DMS79 (cell line): ENCODE measurements at places on chromosomes 11 and 22.

DNA sequence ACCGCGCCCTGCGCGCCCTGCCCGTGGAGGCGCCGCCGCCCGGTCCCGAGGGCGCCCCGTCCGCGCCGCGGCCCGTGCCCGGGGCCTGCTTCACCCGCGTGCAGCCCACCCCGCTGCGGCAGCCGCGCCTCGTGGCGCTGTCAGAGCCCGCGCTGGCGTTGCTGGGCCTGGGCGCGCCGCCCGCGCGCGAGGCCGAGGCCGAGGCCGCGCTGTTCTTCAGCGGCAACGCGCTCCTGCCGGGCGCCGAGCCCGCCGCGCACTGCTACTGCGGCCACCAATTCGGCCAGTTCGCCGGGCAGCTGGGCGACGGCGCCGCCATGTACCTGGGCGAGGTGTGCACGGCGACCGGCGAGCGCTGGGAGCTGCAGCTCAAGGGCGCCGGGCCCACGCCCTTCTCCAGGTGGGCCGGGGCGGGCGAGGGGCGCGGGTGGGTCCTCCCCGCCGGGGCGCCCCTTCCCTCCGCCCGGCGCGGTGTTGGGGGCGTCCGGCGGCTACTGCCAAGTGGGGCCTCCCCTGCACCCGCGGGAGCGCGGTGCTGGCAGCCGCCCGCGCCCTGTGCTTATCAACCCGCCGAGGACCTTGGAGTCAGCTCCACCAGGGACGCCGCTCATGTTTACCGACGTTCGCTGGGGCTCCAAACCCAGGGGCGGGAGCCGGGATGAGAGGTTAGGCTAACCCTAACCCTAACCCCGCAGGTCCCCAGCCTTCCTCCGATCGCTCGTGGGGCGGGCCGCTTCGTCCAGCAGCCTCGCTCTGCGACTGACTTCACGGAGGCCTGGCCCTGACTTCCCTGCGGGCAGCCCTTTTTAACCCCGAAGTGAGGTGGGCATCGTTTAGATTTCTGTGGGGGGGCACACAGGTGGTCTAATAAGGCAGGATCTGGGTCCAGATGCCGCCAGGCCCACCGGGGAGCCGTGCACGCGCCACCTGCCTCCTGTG, 649 bp downstream of the SELENOO start:
- no peak for DNase-seq

GRCh38 chr11:61766353-61766841, 14.0 kb downstream of the MYRF start:
- DNase-seq, result no peak

DNA sequence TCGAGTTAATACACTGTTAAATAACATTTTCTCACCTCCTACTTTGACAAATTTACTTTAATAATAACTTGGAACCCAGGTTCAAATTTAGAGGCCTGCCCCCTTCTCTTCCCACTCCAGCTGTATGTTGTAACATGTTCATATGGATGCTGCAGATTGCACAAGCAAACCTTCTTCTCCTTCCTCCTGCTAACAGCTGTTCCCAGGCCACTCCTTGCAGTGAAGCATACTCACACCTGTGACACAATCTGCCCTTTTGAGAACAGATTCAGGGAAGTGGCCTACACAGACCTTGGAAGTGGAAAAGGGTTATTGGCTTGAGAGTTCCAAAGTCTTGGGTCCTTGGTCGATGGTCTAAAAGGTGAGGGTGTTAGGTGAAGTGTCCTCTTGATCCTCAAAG, 131.9 kb downstream of the TEAD1 start:
- no peak for DNase-seq

- DNase-seq, result no peak
Measured at GRCh38 chr22:19098157-19098556, 24.1 kb downstream of the DGCR2 start.

GRCh38 chr11:82750643-82751139, 17.0 kb upstream of the FAM181B start:
- no peak for DNase-seq

DNA sequence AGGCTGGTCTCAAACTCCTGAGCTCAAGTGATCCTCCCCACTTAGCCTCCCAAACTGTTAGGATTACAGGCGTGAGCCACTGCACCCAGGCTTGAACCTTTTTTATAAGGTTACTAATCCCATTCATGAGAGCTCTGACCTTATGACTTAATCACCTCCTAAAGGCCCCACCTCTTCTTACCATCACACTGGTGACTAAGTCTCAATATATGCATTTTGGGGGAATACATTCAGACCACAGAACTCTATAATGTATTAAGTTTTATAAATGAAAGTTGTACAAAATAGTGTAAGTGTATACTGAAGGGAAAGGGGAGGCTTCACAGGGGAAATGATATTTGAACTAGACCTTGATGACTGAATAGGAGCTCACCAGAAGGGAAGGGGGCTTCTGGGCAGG, 28.4 kb upstream of the RBFOX2 start:
- DNase-seq, result no peak

GRCh38 chr11:109961261-109961660, 131.9 kb upstream of the ZC3H12C start:
- no peak for DNase-seq

DNA sequence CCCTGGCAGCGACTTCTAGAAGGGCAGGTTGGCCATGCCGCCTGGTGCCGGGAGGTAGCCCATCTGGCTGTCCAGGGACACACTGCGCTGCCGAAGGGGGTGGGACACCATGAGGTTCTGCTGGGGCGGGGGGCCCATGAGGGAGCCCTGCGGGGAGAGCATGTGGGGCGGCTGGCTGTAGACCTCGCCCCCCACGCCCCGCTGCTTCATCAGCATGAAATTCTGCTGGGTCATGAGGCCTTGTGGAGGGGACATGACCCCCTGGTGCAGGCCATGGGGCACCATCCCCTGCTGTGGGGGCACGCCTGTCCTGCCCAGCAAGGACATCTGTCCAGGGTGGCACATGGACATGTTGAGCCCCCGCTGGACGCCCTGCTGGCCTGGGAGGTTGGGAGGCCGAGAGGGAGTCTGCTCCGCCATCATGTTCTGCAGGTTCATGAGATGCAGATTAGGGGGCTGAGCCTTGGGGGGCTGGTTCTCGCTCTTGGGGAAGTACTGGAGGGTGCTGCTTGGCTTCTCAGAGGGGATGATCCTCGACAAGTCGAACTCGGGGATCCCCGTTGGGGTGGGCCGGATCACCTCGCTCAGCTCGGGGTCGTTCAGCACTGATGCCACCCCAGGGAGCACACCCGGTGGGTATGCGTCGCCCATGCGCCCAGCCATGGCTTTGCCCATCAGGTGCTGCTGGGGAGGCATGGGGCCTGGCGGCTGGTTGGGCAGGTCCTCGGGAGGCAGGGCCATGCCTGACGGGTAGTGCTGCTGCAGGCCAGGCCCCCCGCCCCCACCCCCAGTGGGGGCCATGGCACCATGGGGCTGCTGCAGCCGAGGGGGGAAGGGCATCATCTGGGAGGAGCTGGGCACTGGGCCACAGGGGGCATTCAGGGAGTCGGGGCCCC, 15.0 kb downstream of the CXCR5 start:
- DNase-seq, result no peak

DNA sequence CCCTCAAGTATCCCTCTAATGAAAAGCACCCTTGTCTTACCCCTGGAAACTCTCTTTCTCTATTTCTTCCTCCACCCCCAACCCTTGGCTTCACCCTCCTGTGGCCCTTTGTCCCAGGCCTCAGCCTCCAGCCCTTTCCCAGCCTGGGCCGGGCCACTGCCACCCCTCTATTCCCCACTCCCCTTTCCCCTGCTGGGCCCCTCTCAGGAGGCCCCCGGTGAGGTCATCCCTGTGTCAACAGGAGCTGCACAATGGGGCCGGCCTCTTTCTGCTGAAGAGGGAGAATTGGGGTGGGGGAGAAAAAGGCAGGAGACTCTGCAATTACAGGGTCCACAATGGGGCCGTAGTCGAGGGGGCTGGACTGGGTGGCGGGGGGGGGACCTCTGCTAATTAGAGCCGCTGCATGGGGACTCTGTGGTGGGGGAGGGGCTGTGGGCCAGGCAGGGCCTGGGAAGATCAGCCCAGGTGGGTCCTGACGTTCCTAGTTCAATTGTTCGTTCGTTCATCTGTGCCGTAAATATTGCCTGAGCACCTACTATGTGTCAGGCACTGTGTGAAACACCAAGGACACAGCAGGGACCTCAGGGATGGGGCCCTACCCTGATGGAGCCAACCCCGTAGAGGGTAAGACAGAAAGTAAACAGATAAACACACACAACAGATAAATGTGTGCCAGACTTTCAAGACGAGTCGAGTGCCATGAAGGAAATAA, 18.5 kb upstream of the MPPED1 start:
- no peak for DNase-seq

GRCh38 chr11:104907521-104908185, 9.4 kb upstream of the CASP12 start:
- DNase-seq, result no peak

GRCh38 chr11:46736615-46737014, 17.6 kb downstream of the F2 start:
- DNase-seq, result no peak

DNA sequence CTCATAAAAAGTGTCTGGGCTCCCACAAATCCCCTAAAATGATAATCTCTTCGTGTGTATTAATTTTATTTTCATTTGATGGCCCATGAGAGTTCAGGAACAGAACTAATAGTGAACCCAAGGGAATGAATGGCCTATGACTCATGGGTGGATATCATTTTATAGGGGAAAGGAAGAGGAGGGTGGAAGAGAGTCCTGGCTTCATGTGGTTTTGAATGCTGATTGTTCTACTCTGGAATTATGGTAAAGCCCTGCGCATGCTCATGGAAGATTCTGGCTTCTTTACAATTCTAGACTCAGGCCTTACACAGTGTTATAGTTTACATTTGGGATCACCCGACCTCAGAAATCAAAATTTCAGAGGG, 35.2 kb downstream of the MAML2 start:
- DNase-seq, result no peak

- DNase-seq, result no peak
Measured at GRCh38 chr22:47448231-47449223, 686.1 kb downstream of the TBC1D22A start.

DNA sequence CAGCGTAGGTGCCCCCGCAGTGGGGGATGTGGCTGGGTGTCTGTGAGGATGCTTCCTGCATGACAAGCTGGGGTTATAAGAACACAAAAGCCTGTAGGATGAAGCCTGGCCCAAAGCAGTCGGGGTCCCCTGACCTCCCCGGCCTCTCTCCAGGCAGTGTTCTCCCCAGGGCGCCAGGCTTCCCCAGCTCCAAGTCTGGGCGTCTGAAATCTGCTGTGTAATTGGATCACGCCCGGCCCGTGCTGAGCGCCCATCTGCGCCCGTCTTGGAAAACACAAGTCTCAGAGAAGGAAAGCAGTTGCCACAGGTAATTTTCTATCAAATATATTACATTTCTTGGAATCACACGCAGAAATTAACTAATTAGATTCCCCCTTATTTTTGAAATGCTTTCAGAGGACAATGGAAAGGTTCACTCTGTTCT, 233.3 kb downstream of the CTTN start:
- DNase-seq, result no peak

DNA sequence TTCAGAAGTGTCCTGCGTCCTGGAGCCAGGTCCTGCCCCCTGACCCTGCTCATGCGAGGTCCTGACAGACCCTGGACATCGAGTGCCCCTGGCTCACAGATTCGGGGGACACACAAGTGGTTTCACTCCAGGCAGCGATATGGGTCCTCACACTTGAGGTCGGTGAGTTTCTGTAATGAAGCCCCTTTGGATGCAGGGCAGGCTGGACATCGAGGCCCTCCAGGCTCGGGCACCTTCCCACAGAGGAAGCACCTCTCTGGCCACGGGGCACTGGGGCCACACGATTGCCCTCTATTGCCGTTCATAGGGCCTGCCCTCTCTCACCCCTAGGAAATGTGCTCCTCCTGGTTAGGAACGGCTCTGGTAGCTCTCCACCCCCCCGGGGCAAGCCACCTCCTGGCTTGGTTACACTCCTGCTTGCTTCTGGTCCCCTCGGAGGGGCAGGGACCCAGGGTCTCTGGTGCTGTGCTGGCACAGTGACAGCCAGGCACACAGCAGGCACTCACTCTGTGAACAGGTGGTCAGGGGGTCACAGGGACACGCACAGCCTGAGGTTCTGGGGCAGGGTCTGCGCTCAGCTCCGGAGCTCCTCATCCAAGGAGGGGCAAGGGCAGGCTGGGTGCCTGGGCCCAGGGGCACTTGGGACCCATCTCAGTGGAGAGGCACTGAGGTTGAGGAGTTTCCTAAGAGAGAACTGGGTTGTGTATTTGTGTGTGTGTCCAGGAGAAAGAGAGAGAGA, 907.7 kb downstream of the BRD1 start:
- no peak for DNase-seq

DNA sequence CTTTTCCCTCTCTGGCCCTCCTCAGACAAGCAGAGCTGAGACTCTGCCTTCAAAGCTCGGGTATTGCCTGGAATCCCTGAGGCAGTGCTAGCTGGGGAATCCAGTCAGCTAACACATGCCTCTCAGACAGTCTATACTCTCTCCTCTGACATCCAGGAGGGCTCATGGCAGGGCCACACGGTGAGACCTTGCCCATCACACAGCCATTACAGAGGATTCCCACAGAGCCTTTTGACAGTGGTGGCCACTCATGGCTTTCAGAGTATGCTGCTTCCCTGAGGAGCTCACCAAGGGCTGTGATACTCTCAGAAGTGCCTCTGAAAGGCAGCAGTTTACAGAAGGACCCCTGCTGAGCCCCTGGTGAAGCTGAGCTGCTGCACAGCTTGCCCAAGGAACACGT, 165.3 kb downstream of the RRAS2 start:
- no peak for DNase-seq

DNA sequence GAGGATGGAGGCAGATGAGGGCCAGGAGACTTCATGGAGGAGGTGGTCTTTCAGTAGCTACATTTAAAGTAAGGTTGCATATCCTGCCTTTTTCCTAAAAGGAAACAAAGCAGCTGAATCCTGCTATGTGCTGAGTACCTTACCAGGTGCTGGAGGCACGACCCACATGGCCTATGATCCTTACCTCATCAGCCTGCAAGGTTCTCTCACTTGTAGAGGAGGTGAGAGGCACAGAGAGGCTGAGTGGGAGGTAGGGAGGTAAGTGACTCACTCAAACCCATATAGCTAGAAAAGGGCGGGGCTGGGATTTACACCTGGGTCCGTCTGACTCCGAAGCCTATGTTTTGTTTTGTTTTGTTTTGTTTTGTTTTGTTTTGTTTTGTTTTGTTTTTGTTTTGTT, 75.8 kb downstream of the BUD13 start:
- DNase-seq, result no peak

- DNase-seq, result no peak
Measured at GRCh38 chr11:69912911-69913451, 93.8 kb upstream of the FGF3 start.

DNA sequence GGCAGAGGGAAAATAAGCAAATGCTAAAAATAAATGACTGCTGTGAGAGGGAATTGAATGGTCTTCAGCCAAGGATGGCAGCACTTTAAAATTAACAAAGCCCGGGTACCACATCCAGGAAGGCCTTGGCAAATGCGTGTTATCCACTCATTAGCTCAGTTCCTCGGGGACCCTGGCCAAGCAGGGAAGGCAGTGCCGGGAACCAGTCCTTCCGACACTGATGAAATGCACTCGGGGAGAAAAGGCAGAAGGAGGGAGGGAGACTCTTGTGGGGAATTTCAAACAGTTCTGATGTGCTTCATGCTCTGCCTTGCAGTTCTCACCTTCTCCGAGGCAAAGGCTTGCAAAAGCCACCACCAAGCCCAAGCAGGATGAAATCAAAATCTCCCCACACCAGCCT, 38.3 kb downstream of the CLPB start:
- DNase-seq, result no peak

- no peak for DNase-seq
Measured at GRCh38 chr11:88295028-88295427, 42.5 kb downstream of the CTSC start.
